ENCODE measurements at places on chromosomes 2 and 18. TPM values are rescaled to one million over a fixed set of nuclear protein-coding genes. Genes with fewer than 3 reads are reported as not detected.

Gene FSIP2
- total RNA-seq: not detected

Gene PROKR1
- total RNA-seq: not detected

Gene MTX2
- 43.8 TPM for total RNA-seq

Gene SLC38A11
- not detected for total RNA-seq

Gene ZNF892
- 0.42 TPM for total RNA-seq
